ENCODE measurements at places on chromosomes 5 and 9.

- peak; percentile 65 for DNase-seq
Observed at GRCh38 chr9:100426530-100427365, at the start of gene MSANTD3. Gene MSANTD3 (plus strand): TSS chr9:100427143. CDS start chr9:100441939, 14,796 bp downstream.

DNA sequence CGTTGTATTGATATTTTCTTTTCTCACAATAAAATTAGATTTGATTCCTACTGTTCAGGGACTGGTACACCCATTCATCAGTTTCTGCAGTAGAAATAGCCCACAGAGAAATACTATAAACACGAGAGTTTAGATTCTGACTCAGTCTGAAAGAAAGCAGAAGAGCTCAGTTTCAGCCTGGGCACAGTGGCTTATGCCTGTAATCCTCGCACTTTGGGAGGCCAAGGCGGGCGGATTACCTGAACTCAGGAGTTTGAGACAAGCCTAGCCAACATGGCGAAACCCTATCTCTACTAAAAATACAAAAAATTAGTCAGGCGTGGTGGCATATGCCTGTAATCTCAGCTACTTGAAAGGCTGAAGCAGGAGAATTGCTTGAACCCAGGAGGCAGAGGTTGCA lies 8.6 kb downstream of the ITK start:
- DNase-seq, result peak; percentile 72

DNA sequence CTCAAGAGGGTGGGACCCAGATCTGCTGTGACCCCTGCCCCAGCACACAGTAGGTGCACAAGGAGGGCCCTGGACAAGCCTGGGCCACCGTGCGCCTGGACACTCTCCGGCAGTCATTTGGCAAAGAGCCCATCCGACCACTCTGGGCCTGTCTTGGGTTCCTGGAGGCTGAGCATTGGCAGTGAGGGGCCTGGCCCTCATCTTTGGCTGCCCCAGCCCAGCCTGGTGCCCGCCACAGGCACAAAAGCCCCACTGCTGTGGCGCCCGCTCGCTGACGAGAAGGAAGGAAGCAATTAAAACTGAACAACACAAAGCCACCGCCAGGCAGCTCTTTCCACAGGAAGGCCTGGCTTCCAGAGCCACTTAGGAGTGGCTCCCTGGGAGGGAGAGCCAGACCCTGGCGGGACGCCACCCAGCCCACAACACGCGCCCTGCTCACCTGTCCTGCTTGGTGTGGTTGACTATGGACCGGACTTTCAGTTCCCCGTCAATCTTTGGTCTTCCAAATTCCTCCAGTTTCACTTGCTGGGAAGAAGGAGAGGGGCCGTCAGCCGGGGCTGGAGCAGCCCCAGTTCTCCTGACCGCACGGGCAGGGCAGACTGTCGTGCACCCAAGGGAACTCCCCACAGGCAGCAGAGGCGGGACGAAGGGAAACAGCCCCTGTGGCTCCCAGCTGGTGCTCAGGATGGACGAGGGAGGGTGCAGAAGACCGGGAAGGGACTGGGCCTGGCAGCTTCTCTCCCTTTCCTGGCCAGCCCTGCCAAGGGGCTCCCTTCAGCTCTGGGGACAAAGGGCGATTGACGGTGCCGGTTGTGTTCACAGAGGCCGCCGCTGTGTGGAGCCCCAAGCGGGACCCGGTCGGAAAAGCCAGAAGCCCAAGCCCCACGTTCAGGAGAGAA lies 50.9 kb upstream of the SARDH start:
- DNase-seq, result no peak

GRCh38 chr5:171906066-171906570 lies 100.3 kb downstream of the FBXW11 start:
- DNase-seq, result peak; percentile 21

- no peak for DNase-seq
Observed at GRCh38 chr9:109926421-109926869, 146.4 kb downstream of the PALM2AKAP2 start.

GRCh38 chr9:37727013-37727412 lies 26.6 kb upstream of the TRMT10B start:
- no peak for DNase-seq

DNA sequence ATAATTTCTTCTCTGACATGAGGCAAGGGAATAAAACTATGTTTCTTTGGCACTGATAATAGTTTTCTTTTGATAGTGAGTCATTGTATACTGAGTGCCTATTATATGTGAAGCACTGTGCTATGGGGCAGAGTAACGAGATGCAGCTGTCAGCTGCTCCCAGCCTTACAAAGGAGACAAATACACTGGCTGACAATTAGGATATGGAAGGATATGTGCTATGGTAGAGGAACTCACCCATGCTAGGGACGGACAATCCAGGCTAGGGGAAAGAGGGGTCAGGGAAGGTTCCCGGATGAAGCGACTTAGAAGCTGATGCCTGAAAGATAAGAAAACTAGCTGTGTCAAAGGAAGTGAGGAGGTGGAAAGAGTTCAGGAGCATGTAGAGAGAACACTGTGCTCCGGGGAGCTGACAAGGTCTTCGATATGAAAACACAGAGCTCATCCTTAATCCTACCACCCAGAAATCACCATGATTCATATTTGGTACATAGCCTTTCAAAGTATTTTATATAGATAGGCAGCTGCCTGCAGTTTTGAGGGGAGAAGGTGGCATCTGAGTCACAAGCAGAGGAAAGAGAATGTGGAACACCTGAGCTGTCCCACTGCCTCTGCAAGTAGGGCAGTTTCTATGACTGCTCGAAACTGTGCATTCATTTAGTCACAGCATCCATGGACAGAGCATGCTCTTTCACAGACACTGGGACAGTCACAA lies 12.1 kb downstream of the BSPRY start:
- peak; percentile 59 for DNase-seq

DNA sequence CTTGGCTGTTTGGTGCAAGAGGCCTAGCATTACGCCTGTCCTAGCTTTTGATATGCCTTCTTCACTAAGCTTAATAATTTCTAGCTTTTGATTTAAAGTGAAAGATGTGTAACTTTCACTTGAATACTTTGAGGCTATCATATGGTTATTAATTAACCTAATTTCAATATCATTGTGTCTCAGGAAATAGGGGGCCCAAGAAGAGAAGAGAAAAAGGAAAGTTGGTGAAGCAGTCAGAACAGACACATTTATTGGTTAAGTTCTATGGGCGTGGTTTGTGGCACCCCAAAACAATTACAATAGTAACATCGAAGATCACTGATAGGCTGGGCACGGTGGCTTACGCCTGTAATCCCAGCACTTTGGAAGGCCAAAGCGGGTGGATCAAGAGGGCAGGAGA lies 40.9 kb upstream of the F2RL2 start:
- no peak for DNase-seq

DNA sequence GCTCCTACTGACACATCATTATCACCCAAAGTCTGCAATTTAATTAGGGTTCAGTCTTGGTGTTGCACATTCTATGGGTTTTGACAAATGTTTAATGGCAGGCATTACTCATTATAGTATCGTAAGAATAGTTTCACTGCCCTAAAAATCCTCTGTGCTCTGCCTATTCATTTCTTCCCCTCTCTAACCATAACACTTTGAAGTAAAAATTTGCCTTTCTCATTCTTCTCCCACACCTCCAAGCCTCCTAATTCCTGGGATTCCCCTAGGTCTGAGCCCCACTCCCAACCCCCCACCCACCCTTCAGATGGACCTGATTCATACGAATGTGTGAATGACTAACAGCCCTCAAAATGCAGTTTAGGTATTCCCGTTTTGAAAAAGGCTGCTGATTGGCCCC lies 18.4 kb downstream of the ENC1 start:
- peak; percentile 46 for DNase-seq

DNA sequence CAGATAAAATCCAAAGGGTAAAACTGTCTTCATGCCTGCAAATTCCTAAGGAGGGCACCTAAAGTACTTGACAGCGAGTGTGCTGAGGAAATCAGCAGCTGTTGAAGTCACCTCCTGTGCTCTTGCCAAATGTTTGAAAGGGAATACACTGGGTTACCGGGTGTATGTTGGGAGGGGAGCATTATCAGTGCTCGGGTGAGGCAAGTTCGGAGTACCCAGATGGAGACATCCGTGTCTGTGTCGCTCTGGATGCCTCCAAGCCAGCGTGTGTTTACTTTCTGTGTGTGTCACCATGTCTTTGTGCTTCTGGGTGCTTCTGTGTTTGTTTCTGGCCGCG lies 727 bp upstream of the ADRB2 start:
- DNase-seq, result no peak

- DNase-seq, result no peak
Observed at GRCh38 chr9:34501889-34502425, 20.8 kb downstream of the ENHO start.

Data from stimulated activated CD4-positive, alpha-beta T cell treated with anti-CD3 and anti-CD28 coated beads, Interleukin-15, amount 100 ng/mL, for 24 hours (primary cell).